ENCODE measurements at places on chromosomes 12 and 14.
A peak's percentile ranks its signal among the peaks of the same experiment; 100 is the strongest.

- DNase-seq, result no peak
Measured at GRCh38 chr12:88756153-88756552, 175.9 kb upstream of the KITLG start.

DNA sequence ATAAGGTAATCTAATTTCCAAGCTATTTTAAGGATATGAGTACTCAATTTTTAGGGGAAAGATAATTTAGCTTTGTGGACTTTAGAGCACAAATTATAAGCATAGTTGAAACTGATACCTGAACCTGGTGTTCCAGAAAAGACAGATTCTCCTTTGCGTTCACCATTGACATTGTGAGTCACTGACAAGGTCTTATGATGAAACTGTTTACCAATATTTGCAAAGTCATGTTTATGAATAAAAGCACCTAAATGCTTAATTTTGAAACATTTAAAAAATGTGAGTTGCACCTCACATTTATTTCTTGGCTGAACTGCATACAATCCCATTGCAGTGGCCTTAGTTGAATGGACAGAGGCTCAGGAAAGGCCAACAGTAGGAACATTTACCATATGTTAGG, 3.9 kb downstream of the BCAT1 start:
- no peak for DNase-seq

DNA sequence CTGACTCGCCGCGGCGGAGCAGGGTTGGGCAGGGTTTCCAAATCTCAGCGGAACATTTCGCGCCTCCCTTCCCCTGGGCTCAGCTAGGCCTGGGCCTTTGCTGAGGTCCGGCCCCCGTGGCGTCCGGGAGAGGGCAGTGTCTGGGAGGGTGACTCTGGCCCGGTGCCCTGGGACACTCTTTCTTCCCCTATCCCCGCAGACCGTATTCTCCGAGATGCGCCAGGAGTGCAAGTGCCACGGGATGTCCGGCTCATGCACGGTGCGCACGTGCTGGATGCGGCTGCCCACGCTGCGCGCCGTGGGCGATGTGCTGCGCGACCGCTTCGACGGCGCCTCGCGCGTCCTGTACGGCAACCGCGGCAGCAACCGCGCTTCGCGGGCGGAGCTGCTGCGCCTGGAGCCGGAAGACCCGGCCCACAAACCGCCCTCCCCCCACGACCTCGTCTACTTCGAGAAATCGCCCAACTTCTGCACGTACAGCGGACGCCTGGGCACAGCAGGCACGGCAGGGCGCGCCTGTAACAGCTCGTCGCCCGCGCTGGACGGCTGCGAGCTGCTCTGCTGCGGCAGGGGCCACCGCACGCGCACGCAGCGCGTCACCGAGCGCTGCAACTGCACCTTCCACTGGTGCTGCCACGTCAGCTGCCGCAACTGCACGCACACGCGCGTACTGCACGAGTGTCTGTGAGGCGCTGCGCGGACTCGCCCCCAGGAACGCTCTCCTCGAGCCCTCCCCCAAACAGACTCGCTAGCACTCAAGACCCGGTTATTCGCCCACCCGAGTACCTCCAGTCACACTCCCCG, 3.0 kb downstream of the WNT1 start:
- no peak for DNase-seq

DNA sequence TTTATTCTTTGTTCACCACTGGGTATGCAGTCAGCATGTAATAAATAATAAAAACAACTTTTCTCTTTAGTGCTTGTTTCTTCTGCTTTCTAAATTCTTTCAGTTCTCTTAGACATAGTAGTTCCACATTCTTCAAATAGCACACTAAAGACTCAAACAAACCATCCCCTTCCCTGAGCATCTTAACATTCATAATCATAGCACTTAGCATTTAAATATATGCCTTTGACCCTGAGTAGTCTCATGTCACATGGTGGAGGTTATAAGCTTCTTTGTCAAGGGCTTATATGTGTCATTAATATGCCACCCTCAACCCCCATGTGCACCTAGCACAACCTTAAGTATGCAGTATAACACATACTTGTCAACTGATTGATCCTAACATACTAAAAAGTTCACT, 212.7 kb downstream of the PHLDA1 start:
- DNase-seq, result no peak

- no peak for DNase-seq
Measured at GRCh38 chr12:92403210-92404175, 257.8 kb upstream of the BTG1 start.

DNA sequence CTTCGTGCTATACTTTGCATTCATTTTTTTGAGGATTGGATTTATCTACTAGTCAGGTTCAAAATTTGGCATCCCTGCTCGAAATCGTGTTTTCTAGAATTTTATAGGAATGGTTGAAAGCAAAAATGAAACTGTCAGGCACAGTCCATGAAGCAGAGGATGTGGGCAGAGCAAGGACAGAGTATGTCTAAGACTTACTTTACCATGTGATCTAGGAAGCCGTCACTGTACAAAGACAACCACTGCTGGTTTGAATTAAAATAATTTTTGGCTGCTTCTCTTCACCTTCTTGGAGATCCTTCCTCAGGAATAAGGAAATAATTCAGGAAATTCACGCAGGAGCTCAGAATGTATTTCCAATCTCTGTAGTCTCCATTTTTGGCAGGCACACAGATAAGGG, 31.6 kb upstream of the SGPP1 start:
- no peak for DNase-seq

DNA sequence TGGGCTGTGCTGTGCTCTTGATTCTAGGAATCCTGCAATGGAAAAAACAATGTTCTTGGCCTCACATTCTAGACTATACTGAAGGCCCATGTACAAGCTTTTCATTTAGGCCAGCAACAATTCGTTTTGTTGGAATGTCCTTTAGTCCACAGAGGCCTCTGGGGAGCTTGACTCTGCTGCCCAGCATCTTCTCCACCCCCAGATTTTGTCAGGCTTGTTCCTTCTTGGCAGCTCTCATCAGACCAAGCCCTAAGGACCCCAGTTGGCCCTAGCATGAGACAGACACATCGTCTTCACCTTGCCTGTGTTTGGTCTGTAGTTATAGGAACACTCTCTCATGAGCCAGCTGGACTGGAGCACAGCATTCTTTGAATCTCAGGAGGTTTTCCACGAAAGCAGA, 300.1 kb downstream of the VRK1 start:
- no peak for DNase-seq

- no peak for DNase-seq
Measured at GRCh38 chr14:105147671-105148603, 20.6 kb downstream of the JAG2 start.

DNA sequence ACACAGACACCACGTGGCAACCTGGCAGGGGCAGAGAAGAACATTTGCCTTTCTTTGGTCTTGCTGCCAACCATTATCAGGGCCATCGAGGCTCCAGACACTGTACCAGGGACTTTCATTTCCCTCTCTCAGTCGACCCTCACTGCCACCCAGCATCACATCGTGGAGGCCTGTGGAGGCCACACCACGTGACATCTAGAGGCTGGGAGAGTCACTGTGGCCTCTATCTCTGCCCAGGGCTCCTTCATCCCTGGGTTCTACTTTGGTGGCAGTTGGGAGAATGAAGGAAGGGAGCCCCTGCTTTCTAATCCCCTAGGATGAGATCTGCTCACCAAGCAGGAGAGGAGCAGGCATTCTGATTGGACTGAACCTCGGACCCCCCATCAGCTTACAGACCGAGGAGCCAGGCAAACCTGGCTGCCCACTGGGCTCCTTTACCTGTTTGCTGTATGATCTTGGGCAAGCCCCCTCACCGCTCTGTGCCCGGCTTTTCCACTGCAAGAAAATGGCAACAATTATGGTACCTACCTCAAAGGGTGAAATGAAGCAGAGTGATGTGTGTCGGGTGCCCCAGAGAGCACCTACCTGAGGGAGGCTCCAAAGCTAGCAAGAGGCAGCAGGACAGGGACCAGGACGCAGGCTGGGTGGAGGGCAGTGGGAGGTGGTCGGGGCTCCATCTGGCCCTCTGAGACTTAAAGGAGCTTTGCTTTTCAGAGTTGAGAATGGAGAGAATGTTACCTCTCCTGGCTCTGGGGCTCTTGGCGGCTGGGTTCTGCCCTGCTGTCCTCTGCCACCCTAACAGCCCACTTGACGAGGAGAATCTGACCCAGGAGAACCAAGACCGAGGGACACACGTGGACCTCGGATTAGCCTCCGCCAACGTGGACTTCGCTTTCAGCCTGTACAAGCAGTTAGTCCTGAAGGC, 1.8 kb downstream of the SERPINA3 start:
- DNase-seq, result no peak

- DNase-seq, result no peak
Measured at GRCh38 chr14:75147423-75148071, 20.7 kb upstream of the NEK9 start.

DNA sequence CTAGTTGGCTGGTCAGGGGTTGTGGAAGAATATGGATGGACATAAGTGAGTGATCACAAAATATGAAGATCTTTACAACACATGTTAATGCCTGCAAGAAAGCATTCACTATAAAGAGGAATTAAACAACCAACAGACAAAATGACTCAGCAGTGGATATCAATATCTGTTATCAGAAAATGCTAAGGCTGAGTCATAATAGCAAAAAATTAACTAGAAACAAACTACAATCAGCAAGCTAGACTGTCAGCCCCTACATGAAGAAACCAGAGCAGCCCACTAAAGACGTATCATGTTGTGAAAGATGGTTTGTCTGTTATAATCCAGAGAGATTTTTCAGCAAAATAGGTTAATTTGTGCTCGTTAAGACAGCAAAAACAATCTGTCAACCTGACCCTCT, 472.9 kb downstream of the NELL2 start:
- DNase-seq, result no peak

- no peak for DNase-seq
Measured at GRCh38 chr14:26382901-26383685, 214.7 kb downstream of the NOVA1 start.

DNA sequence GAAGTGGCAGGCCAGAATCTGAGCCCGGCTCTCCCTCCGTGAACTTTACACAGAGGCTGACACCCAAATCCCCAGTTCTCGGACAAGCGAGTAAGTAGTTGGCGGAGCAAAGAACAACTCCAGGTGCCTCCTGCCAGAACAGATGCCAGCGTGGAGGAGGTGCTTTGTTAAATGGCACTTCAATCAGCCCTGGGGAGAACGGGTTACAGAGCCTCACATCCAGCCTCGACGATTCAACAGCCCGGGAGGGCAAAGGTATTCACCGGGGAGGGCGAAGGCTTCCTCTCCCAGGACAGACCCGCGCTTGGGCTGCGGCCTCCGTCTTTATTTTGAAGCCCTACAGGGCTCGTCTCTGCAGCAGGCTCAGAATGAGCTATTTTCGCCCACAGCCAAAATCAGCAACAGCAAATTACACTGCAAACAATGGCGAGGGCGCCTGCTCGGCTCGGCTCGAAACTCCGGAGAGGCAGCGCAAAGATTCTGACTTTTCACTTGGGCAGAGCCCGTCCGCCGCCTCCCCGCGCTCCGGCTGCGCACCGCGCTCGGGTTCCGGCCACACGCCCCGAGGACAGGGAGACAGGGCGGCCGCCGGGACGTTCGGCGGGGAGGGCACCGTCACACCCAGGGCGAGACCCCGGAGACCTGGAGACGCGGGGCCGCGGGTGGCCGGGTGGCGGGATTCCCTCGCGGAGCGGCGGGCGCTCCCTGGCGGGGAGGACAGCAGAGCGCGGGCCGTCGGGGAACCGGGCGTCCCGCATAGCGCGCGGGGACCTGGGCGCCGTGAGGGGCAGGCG, 811 bp downstream of the TMCC3 start:
- DNase-seq, result peak; percentile 28

- DNase-seq, result peak; percentile 92
Measured at GRCh38 chr14:100471441-100472093, 115.7 kb downstream of the BEGAIN start.

DNA sequence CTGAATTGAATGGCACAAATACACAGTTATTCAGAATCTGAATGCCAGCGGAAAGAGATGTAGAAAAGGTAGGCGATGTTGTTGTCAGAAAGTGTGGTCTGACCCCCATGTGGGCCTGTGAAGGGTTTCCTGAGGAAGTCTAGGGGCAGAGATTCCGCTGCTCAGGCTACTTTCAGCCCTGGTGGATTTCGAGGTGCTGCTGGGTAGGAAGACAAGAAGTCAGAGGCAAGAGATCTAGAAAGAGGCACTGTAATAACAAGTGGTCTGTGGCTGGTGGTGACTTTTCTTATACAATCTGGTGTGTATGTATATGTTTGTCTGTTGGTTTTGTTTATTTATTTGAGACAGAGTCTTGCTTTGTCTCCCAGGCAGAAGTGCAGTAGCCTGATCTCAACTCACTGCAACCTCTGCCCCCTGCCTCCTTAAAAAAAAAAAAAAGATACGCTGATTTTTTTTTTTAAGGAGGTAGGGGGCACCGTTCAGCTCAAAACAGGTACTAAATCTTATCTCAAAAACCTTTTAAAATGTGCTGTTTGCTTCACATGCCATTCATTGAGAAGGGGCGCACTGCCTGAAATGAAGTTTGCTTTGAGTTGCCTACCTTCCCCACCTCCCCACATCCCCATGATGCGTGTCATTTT, 27.1 kb upstream of the MANSC4 start:
- no peak for DNase-seq

DNA sequence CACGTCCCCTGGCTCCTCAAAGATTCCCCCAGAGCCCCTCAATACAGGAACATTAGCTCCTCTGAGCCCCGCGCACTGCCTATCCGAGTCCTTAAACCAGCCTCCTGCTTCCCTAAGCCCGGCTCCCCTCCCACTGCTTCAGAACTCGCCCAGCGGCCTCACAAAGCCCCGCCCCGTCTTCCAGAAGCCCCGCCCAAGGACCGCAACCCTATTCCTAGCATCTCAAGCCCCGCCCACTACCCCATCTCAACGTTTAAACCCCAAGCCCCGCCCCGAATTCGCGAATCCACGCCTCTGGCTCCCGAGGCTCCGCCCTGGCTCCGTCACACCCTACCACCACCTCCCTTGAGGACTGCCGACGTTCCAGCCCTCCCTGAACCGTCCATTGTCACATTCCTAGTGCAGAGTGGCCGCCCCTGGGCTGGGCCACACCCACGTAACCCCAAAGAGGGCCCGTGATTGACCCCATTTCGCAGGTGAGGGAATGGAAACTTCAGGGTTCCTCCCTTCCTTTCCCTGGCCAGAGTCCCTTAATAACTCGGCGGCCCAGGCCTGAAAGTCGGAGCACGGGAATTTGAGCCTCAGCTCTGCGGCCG, 646 bp upstream of the CORO1C start:
- DNase-seq, result peak; percentile 92

GRCh38 chr14:41872931-41873685, 266.4 kb downstream of the LRFN5 start:
- no peak for DNase-seq

DNA sequence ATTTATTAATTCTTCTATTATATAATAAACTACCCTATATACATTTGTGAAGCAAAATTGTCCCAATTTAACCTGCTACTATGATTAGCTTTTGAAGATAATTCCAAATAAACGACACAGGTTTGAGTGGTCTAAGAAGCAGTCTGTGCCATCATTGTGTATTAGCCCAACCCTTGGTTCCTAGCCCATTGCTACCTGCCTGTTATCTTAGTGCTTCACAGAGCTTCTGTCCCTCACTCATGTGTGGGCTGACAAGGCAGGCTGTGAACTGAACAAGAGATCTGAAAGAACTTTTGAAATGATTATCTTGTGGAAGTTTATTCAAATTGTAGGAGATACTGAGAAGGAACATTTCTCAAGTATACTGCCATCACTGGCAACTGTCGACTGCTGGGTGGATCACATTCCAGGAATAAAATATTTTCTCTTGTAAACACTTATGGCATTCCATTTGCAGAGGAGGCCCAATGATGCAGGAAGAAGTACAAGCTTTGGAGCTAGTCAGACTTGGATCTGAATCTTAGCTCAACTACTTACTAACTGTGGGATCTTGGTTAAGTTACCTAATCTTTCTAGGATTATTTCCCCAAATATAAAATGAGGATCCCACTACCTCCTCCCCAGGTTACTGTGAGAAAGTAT, 7.8 kb upstream of the MTERF2 start:
- DNase-seq, result no peak

- DNase-seq, result no peak
Measured at GRCh38 chr12:1875608-1876007, 42.8 kb downstream of the CACNA2D4 start.
